ENCODE measurements at places on chromosomes 7 and 10.

DNA sequence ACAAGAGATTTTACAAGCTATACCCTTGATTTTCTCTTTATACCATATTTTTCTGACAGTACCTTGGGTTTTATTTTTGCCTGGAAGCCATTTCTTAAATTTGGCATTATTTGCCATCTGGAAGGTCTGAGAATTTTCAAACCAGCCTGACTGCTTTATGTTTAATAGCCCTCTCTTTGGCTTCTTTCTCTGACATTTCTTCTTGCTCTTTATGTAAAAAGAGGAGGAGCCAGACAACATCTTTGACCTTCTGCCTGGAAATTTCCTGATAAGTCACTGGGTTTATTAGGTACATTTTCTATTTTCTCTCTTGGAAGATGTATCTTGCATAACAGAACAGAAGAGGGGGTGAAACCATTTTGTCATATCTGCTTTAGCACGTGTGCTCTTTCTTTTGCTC is 79.6 kb downstream of the LANCL2 start:
- DNase-seq: no peak

DNA sequence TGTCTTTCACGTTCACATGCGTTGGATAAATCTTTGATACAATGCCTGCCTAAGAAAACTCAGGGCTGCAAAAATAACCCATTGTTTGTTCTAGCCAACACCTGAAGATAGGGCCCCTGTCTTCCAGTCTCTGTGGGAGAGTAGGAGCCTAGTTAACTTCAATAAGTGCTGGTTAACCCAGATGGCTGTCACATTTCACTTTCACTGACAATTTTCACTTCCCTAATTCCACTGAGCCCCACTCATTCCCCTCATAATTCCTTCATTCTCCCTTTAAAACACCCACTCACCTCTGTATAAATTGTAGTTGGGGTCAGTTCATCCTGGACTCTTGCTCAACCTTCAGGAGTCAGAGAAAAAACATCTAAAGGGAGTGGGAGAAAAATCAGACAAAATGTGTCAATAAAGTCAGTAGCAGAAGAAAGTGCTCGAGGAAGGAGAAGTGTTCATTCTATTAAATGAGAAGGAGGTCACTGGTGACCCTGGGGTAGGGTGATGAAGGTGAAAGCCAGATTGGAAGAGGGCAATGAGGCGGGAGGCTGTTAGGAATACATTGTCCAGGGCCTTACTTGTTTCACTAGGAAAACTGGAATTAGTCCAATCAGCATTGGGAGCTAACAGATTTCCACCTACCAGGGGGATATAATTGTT is 51.2 kb upstream of the ABI1 start:
- no peak for DNase-seq

DNA sequence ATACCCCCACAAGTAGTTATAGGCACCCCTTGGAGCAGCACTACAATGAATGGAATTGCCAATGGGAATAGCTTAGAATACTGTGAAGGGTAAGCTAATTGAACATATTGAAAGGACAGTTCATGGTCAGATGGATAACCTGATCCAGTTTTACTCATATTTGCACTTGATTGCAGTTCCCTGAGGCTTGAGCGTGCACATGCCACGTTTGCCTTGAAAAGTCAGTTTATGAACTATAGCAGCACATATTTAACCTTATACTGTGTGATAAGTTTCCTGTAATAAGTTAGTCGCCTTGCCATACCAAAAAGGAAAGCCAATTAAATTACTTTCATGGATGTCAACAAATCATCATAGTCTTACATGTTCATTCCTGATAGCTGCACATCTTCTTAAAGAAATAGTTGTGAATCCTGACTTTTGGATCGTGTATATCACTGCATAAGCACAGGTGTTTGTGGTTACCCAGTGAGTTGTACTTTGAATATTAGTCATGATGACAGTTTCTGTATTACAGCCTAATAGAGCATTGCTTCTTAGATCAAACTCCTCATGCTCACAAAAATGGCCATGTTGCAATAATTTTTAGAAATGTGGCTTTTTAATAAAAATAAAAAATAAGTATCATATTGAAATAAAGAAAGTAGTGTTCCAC is 21.6 kb downstream of the DNTT start:
- peak; percentile 44 for DNase-seq

DNA sequence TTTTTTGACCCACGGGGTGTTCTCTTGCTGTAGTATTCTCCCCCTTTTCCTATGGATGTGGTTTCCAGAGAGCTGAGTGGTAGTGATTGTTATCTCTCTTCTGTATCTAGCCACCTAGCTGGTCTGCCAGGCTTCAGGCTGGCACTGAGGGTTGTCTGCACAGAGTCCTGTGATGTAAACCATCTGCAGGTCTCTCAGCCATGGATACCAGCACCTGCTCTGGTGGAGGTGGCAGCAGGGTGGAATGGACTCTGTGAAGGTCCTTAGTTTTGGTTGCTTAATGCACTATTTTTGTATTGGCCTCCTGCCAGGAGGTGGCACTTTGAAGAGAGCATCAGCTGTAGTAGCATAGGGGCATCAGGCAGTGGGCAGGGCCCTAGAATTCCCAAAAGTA is 851 bp downstream of the HYAL4 start:
- no peak for DNase-seq

- DNase-seq: no peak
These were observed 73.5 kb downstream of the NUDCD3 start for GRCh38 chr7:44416941-44417340.

GRCh38 chr7:98251231-98251600 is 816 bp downstream of the TECPR1 start:
- DNase-seq: no peak

- DNase-seq: peak; percentile 27
These were observed 15.1 kb upstream of the NME8 start for GRCh38 chr7:37833107-37833817.

- DNase-seq: no peak
These were observed 118.3 kb downstream of the PPP1R17 start for GRCh38 chr7:31805209-31805818.

DNA sequence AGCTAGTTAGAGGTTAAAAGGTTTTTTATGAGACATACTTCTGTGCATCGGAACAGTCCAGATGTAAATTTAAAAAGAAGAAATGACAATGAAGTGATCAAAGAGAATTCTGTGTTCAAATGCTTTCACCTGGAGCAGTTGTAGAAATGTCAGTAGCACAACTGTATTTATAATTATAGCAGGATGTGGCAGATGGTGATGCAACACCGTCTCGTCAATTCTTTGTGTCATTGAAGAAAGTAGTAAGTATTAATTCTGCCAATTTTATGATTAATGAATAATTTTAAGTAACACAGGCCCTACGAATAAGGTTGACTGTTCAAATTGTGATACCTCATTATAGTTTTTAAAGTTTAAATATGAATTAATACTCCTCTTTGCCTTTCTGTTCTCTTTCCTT is 171.1 kb downstream of the ADK start:
- DNase-seq: no peak

DNA sequence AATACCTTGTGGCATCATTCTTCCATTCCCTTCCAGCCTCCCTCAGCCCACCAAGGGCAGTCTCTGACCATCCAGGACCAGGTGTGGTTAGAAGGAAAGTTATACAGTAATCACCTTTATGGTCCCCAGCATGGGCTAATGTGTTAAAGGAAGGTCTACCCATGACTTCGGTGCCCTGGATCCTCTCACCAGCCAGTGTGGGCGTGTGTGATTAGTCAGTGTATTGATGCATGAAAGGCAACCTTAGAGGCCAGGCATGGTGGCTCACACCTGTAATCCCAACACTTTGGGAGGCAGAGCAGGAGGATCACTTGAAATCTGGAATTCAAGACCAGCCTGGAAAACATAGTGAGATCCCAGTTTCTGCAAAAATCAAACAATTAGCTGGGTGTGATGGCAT is 88.9 kb downstream of the APBB1IP start:
- no peak for DNase-seq

DNA sequence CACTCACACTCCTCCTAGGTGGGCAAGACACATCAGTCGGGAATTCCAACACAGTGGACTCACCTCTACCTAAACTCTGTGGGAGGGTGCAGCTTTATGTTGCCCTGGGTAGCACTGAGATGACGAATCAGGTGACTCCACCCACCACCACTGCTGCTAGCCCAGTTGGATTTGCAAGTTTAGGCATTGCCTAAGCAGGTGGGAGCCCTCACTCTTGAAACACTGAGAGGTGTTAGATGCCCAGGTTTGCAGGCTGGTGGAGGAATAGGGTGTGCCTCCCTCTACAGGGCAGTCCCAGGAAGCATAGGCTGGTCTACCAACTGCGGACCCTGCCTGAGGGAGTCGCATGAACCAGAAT is 708.9 kb downstream of the POM121L12 start:
- no peak for DNase-seq

GRCh38 chr7:6238309-6238925 is 34.0 kb downstream of the CYTH3 start:
- DNase-seq: no peak

DNA sequence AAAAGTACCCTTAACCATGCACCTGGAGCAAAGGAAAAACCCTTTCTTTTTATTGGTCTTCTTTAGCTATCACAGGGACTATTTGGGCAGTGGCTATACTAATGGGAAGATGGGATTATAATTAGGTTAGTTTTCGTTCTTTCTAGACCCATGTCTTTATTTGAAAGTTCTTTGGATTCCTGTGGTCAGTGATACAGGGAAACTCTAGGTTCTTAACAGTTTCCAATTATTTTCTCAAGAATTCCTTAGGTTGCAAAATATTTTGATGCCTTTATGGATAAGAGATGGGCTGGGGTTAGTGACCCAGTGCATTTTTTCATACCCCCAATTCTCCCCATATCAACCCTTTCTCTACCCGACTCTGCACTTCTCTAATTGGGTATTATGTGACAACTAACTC is 49.0 kb downstream of the ADD3 start:
- DNase-seq: no peak

GRCh38 chr10:71600849-71601248 is 118.7 kb downstream of the C10orf105 start:
- no peak for DNase-seq

Measured in GM19239 (cell line).